ENCODE measurements at places on chromosomes 5 and 9. TPM values are rescaled to one million over a fixed set of nuclear protein-coding genes. Genes with fewer than 3 reads are reported as not detected.

The ANKRD33B gene
- 2.2 TPM for total RNA-seq

The GLRA1 gene
- not detected for total RNA-seq

DNA sequence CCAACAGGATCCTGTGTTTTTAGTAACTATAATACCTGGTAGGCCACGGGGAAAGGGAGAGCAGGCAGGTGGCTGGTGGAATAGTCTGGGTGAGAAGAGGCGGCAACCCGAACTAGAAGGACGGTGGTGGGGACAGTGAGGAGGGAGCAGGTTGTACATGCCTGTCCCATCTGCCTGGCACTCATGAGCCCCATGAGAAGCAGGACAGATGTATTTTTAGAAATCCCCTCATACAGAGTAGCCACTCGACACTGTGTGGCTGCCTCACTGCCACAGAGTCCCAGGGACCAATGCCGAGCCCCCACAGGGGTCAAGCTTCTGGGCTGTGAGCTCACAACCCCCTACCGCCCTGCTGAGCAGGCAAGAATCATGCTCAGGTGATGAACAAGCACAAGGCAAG, 136.6 kb downstream of the SEC61B start:
- DNase-seq: peak; percentile 70

The EIF4E1B gene
- not detected for total RNA-seq

DNA sequence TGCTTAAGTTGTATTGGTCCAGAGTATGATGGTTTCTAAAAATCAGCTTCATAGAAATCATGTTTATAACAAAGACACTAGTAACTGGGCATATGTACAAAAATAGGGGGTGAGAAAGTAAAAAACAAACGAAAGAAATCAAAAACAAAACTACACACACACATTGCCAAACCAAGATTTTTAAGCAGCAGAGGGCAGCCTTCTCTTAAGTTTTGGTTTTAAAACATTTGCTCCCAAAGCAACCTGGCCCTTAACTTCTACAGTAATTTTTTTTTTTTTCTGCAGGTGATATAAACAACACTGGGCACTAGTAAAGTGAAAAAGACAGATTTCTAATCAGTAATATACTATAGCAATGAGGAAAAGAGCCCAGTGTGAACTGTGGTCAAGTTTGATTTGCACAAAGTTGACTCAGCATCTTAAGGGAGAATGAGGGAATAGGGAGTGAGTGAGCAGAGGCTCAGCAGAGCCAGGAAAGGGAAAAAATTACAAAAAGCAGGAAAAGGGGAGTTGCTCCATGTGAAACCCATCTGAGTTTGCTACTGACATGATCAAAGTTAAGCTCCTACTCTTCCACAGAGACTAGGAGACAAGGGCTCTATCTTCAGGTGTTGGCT, 13.4 kb upstream of the GAPT start:
- no peak for DNase-seq

- no peak for DNase-seq
These were observed 57.0 kb upstream of the MROH2B start for GRCh38 chr5:41127967-41128690.

DNA sequence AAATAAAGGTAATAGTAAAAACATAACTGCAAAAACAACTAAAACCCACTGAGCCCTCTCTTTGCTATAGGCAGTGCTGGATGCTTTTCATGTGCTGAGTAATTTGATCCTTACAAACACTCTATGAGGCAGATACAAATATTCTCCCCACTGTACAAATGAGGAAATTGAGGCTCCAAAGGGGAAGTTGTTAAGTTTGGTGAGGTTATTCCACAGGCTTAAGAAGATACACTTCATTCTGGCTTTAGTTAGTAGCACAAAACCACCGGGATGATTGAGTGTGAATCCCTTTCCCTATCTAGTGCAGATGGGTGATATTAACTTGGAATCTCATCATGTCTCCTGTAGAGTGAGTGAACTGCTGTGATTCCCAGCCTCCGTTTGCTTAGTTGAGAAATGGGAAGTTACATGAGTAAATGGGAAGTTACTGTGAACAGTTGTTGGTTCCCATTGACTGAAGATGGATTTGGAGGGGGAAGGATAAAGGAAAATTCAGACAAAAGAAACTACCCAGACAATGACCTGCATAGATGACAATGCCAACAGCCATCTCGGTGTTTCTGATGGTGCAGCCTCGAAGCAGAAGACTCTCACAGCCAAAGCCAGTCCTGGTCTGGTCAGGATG, 208.3 kb downstream of the ATP10B start:
- no peak for DNase-seq

The ANKRD34B gene
- not detected for total RNA-seq

The KCTD16 gene
- 0.66 TPM for total RNA-seq

The CFAP90 gene
- total RNA-seq: 0.33 TPM

DNA sequence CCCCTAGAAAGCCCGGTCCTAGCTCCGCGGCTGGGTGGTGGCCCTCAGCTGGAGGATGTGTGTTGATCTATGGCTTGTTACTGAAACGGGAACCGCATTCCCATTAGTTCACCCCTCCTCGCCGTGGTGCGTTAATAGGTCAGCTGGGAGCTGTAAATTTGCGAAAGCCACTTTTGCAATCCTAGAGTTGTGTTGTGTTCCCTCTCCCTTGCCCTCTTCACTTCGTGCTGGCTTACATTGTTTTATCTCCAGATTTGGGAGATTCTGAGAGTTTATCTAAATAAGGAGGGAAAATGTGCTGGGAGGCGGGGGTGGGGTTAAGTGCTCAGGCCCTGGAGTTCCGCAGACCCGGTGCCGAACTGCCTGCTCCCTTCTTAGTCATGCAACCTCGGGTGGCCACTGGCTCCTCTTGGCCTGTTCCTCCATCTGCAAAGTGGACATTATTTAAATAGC, 62.8 kb downstream of the HMCN2 start:
- no peak for DNase-seq

DNA sequence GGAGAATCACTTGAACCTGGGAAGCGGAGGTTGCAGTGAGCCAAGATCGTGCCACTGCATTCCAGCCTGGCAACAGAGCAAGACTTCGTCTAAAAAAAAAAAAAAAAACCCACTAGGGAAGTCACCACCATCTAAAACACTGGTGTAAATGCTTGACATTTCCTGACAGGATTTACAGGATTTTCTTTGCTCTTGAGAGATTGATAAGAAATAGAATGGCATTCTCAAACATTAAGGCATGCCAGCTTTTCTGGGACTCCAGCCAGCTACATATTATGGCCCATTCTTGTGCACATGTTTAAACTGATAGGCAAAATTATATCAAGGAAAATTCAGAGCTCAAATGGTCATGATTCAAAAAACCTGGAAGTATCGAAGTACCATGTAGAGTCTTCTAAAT, 28.7 kb downstream of the GTF3C4 start:
- DNase-seq: no peak

The SLC2A6 gene
- 3.6 TPM for total RNA-seq

GRCh38 chr5:154829589-154830218, 20.7 kb downstream of the FAXDC2 start:
- DNase-seq: no peak

The EGFLAM gene
- total RNA-seq: 2.4 TPM

The BAAT gene
- total RNA-seq: 0.08 TPM

GRCh38 chr5:115423051-115423450, 121.5 kb downstream of the FEM1C start:
- DNase-seq: no peak

The TMEM141 gene
- 115 TPM for total RNA-seq

DNA sequence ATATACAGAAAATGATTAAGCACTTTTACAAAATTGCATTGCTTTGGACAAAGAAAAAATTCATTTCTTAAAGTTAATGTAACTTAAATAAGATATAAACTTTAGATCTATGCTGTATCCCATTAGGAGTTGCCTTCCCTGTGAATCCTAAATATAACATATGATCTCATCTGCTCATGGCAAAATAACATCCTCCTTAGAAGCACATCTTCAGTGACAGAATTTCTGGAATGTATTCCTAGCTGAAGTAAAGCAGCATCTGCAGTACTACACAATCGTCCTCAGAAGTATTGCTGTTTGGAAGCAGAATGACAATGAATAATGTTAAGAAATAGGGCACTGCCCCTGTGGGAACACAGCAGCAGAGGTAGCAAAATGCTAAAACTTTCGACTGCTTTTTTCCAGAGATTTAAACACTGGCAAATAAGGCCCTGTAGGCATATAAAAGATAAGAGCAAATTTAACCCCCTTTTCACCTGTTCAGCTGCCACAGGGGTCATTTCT, 571.0 kb downstream of the PTPRD start:
- DNase-seq: no peak

DNA sequence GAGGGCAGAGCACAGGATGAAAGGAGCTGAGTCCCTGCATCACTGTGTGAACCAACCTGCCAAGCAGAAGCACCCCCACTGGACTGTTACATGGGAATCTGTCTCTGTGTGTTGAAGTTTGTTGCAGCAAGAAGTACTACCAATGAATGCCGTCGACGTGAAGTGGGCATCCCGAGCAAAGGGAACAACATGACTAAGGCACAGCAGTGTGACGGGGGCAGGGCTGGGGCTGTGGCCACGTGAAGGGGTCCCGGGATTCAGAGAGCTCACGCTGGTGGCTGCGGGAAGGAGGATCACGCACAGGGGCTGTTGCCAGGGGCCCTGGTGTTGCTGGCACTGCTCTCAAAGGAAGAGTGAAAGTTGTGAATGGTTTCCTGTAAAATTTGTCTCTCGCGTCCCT, 27.5 kb upstream of the GABBR2 start:
- no peak for DNase-seq

The PLPP1 gene
- 96.3 TPM for total RNA-seq

- peak; percentile 64 for DNase-seq
These were observed 30.5 kb upstream of the CKMT2 start for GRCh38 chr5:81202655-81203054.

DNA sequence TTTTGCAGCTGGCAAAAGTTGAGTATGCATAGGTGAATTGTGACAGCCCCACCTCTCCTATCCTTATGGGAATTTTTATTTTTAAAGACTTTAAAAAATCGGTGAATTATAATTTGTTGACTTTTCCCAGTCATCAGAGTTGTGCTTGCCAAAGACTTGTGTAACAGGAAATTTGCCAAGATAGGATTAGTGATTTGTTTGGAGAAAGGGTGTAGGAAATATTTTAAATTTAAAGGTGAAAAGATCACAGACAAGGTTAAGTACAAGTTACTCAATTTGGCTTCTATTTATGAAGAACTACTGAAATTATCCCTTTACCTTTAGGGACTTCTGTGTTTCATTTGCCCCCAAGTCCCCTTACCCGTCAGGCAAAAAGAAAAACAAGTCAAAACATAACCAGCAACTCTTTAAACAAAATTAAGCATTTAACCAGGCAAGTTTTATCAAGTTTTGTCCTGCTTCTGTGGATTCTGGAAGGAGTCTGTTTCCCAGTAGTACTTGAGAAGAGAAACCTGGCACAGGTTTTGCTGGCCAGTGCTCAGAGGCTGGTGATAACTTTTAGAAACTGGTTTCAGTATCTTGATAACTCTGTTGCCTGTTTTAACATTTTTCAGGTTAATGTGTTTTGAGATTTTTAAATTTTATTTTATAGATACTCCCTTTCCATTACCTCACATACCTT, 285.4 kb downstream of the MAST4 start:
- no peak for DNase-seq

The GABRA6 gene
- total RNA-seq: not detected

The IARS1 gene
- total RNA-seq: 58.4 TPM

- peak; percentile 81 for DNase-seq
These were observed 115.7 kb upstream of the MSX2 start for GRCh38 chr5:174608631-174609097.

The SOX30 gene
- 0.34 TPM for total RNA-seq

GRCh38 chr9:108800632-108801099, 55.1 kb downstream of the ACTL7B start:
- no peak for DNase-seq

The RGS3 gene
- 163 TPM for total RNA-seq

The TRIP13 gene
- 0.62 TPM for total RNA-seq

The CSF2 gene
- total RNA-seq: not detected

The TMCO6 gene
- 5.0 TPM for total RNA-seq

The GKAP1 gene
- 16.6 TPM for total RNA-seq

- DNase-seq: no peak
These were observed 111.4 kb upstream of the SLC1A3 start for GRCh38 chr5:36494841-36495601.

DNA sequence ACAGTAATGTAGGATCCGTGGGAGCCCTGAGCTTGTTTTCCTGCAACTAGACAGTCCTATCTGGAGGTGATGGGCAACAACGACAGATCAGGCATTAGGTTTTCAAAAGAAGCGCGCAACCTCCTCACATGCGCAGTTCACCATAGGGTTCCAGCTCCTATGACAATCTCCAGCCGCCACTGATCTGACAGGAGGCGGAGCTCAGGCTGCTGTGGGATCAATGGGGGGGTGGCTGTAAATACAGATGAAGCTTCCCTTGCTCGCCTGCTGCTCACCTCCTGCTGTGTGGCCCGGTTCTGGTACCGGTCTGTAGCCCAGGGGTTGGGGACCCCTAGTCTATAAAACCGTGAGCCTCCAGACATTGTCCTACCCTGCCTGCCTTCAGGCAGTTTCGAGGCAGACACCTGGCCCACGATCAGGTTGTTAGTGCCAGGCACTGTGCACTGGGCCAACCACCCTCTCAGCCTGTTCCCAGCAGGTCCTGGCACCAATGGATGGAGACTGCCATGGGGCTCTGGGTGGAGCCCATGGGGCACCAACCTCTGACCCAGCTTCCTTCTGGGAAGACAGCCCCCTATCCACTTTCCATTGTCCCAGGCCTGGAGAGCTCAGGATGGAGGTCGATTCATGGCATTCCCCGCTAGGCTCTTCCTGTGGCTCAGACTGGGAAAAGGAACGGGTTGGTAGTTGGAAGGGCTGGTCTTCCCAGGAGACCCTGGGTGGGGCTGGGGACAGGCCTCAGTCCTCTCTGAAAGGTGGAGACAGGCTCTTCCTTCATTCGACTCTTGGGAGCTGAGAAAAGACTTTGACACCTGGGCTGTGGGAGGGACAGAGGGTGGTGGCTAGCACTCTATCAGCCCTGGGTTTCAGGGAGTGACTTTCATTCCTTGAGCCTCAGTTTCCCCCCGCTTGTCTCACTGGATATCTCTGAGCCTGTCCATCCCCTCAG, 1.7 kb downstream of the ENDOG start:
- peak; percentile 67 for DNase-seq

The CNTLN gene
- total RNA-seq: 4.3 TPM

The RBM27 gene
- total RNA-seq: 14.2 TPM

- no peak for DNase-seq
These were observed 303.9 kb downstream of the TENT4A start for GRCh38 chr5:7016999-7017747.

DNA sequence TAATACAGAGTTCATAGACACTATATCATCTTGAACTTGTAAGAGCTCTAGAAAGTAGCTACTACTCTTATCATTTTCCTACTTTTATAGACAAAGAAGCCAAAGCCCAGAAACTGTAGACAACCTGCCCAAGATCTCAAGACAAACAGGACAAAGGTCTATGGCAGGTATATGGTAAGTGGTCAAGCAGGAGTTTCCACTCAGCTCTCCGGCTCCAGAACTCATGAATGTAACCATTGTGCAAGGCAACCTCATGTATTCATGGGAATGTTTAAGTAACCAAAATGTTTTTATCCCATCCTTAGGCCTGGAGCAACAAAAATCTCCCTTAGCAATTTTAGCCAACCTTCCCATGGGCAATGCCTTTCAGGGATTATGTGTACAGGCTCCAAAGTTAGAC, 163.4 kb upstream of the PUM3 start:
- DNase-seq: no peak

- no peak for DNase-seq
These were observed 186.0 kb downstream of the WDR70 start for GRCh38 chr5:37565062-37565670.
